ENCODE measurements at places on chromosomes 4 and X. TPM values are rescaled to one million over a fixed set of nuclear protein-coding genes. Genes with fewer than 3 reads are reported as not detected.
A peak's percentile ranks its signal among the peaks of the same experiment; 100 is the strongest.

GRCh38 chr4:131309628-131310027 lies 1839.5 kb upstream of the PCDH10 start:
- no peak for DNase-seq
- H3K36me3 ChIP-seq = no peaks in the 10 kb centered on the region
- no peaks in the 10 kb centered on the region for H3K27me3 ChIP-seq
- H3K4me3 ChIP-seq = no peak overlapping the region
- H3K27ac ChIP-seq = no peak overlapping the region
- H3K4me1 ChIP-seq = no peaks in the 10 kb centered on the region

SHROOM3 gene
- total RNA-seq = 43.4 TPM

GRCh38 chr4:139554642-139554892 lies 1.5 kb downstream of the SETD7 start:
- H3K27ac ChIP-seq = peak overlapping the region; percentile 70
- H3K36me3 ChIP-seq = no peaks in the 10 kb centered on the region
- peaks cover 14% of the 10 kb centered on the region for H3K27me3 ChIP-seq
- peaks cover 43% of the 10 kb centered on the region for H3K4me1 ChIP-seq
- peak overlapping the region; percentile 71 for H3K4me3 ChIP-seq

- no peak for DNase-seq
- no peak overlapping the region for H3K27ac ChIP-seq
- H3K36me3 ChIP-seq = no peaks in the 10 kb centered on the region
- H3K4me1 ChIP-seq = no peaks in the 10 kb centered on the region
Observed at GRCh38 chr4:95513022-95513421, 35.8 kb downstream of the UNC5C start.

GRCh38 chrX:77415161-77415560 lies 32.0 kb upstream of the FGF16 start:
- DNase-seq = no peak
- H3K36me3 ChIP-seq = no peaks in the 10 kb centered on the region

Measured in cardiac muscle cell (in vitro differentiated cells and primary cell).